Activated CD8-positive, alpha-beta memory T cell treated with anti-CD3 and anti-CD28 coated beads, Interleukin-2, amount 50 U/mL, for 48 hours (primary cell): ENCODE measurements at places on chromosomes 6 and 20.

- peak; percentile 82 for DNase-seq
Observed at GRCh38 chr6:13486679-13487121, 700 bp downstream of the GFOD1 start.

- DNase-seq = no peak
Observed at GRCh38 chr20:48455651-48456365, 372.0 kb downstream of the PREX1 start.

DNA sequence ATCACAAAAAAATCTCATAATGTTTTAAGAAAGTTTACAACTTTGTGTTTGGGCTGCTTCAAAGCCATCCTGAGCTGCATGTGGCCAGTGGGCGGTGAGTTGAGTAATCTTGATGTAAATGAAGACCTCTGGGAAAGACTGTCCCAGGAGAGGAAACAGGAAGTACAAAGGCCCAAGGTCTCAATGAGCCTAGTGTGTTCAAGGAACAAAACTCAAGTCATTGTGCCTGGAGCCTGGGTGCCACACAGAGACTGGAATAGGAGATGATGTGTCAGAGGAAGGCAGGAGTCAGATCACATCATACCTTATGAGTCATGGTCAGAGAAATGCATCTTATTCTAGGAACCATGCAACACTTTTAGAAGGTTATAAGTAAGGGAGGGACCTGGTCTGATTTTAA lies 51.5 kb downstream of the COL19A1 start:
- DNase-seq = no peak

DNA sequence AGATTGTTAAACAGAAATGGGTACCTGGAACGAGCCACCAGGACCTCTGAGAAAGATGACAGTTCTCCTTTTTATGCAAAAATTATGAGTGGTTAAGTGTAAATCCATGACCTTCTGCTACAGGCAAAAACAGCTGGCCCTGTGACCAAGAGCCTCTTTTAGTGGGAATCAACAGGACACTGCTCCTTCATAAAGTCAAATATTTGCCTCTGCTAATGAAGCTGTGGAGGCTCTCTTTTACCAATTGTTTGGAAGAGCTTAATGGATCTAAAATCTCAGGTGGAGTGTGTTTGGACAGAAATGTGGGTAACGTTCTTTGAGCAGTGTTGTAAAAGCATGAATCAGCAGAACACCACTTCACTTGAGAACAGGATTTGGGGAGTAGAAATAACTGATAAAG lies 117.5 kb upstream of the PCSK2 start:
- no peak for DNase-seq

DNA sequence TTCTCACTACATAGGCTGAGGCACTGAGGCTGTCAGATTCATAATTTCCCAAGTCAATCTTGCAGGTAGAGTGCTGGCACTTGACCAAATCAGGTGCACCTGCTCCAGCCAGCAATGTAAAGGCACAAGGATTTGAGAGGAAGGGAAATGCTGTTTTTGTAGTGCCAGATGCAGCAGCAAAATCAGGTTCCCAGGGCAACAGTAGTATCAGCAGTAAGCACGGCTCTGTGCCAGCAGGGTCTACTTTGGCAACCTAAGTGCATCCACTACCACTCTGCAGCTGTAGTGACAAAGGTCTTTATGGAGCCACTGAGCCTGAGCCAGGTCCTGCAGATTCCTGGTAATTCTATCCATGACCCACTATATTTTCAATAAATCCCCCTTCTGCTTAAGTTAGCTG lies 329.5 kb downstream of the TPBG start:
- DNase-seq = no peak

DNA sequence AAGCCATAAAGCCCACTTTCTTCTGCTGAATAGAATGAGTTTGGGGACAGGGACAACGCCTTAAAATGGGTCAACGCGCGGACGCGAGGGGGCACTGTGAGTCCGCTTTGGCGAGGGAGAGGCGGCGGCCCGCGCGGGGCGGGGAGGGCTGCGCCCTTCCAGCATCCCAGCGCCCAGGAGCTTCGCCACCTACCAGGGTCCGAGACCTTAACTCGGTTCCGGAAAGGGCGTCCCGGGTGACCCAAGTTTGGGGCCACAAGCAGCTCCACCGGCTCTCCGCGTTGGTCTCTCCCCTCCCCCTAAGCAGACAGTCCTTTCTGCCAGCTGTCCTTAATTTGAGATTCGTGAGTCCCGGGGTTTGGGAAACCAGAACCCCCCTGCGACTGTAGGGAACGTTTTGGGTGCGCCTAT lies 1.8 kb upstream of the SAMD5 start:
- DNase-seq = peak; percentile 85

DNA sequence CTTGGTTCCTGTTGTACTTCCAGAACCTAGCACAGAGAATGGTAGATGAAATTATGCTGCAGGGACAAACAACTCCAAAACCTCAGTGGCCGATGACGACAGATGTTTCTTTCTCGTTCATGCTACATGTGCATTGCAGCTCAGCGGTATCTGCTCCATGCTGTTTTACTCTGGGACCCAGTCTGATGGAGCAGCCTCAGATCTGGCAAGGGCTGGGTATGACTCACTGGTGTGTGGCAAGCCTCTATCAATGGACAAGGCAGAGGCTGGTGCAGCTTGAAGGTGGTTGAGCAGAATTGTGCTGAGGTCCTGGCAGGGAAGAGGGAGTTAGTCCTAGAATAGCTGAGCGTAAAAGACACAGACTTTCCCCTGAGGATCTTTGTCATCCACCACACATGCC lies 10.3 kb upstream of the BLCAP start:
- DNase-seq = no peak

DNA sequence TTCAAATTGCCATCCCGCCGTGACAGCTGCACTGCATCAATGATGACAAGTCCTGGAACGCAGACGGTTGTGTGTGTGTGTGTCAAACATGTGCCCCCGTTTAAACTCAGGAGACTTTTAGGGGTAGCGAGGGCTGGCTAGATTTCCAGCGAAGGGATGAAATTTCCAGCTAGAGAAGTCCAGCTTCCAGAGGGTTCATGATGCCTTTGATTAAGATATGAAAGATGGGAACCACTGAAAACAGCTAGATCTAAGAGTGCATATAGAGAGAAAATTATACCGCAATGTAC lies 644 bp downstream of the KIZ start:
- DNase-seq = no peak

DNA sequence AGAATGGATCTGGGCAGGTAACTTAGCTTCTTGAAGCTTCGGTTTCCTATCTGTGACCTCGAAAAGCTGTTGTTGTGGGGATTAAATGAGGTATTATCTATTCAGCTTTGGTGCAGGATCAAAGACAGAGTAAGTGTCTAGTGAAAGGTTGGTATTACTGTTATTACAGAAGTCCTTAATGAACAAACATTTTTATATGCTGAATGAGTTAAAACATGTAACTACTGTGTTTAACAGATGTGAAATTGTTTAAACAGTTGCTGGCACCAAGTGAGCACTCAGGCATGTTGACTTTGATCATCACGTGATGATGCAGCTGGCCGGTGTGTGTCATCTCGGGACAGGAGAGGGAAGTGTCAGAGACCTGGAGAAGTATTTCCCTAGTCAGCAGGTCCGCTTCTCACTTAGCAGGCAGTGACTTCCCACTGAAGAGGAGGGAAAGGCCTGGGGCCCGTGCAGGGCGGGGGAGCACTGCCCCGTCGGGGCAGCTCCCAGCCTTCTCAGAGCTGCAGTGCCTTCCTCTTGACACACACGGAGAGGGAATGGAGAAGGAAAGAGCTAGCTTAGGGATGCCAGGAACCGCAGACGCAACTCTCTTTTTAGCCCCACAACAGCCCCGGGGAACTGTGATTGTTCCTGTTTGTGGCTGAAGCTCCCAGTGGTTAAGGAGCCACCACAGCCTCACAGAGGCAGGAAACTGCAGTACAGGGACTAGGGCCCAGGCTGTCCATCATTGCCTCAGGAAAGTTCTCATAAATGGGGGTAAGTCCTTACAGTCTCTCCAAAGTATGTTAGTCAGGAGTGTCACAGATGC lies 18.0 kb downstream of the TUBB2A start:
- DNase-seq = no peak
